WTC11 (cell line): ENCODE measurements at places on chromosomes 11 and 22.

DNA sequence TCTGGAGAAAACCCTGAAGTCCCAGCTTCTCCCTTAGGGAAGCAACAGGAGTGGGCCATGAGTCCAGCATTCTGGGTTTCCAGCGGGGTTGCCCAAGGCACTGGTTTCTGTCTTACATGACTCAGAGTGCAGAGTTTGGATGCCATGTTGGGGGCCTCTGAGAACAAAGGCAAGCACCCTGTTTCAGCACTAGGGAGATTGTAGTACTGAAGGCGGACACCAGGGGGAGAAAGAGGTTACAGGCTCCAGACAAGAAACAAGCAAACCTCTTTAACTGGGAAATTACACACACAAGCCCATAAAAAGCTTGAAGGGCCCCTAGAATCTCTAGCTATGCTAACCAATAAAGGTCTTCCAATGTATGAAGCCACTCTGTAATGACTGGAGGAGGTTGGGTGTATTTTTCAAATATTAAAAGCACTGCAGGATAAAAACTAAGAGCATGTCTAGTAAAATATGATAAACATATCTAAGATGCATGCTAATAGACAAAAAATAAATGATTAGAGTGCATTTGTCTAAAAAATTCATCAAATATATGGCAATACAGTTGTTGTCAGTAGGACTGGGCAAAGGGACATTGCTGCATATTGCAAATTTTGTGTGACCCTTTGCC, 7.1 kb downstream of the MS4A6E start:
- peak; percentile 86 for DNase-seq

- DNase-seq, result no peak
Observed at GRCh38 chr11:10892250-10892649, 34.4 kb upstream of the ZBED5 start.

DNA sequence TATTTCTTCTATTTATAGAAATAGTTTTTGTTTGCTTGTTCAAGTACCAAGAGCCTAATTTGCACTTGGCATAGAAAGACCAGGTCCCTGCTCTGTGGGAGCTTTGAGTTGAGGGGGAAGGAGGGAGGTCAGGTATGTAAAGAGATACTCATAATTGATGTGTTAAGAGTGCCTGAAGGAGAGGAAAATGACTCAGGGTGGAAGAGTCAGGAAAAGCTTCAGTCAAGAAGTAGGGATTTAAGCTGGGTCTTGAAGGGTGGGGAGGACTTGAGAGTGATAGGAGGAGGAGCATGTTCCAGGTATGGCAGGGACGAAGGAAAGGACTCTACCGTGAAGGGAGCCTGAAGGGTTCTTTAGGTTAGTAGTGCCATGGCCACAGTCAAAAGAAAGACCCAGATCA, 9.0 kb downstream of the RBX1 start:
- DNase-seq, result no peak

DNA sequence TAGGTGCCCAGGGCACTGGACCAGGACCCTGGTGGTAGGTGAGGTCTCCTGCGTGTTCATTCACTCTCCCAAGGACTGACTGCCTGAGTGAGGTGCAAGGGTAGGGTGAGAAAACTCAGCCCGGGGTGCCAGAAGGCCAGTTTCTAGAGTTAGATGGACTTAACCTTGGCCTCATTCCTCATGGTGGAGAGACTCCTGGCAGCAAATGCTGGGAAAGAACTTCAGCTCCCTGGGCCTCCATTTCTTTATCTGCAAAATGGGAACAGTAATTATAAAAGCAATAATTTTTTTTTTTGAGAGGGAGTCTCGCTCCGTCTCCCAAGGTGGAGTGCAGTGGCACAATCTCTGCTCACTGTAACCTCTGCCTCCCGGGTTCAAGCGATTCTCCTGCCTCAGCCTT, 47.7 kb downstream of the TRIOBP start:
- no peak for DNase-seq

- no peak for DNase-seq
Observed at GRCh38 chr11:47550288-47551047, 2.5 kb downstream of the CELF1 start.

DNA sequence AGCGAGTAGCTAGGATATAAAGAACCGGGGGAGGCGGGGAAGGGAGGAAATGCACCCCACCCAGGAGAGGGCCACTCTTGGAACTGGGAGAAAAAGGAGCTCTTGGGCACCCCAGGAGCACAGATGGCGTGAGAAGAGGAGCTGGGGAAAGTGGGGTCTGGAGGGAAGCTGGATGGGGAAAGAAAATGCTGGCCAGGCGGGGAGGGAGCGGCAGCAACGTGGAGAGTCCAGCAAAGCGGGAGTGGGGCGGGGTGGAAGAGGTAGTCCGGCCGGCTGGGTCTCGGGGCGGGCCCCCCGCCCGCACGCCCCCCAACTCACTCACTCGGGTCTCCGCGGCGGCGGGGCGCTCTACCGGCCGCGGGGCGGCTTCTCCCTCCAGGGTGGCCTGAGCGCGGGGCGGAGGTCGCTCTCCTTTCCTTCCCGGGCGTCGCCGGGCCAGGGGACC, 522 bp downstream of the TOB2 start:
- peak; percentile 36 for DNase-seq

DNA sequence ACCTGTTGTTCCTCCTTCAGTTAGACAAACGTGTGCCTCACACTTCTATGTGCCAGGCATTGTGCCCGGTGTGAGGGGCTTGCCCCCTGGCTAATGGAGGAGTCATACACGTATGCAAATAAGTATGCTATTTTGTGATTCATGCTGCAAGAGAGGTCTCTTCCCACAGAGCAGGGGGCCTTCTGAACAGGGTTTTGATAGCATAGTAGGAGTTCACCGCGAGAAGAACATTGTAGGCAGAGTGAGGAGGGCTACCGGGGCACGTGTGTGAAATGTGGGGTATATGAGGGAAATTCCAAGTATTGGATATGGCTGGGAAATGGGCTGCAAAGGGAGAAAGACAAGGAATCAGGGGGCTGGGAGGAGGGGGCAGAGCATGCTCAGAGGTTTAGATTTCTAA, 84.5 kb downstream of the NECTIN1 start:
- DNase-seq, result no peak
